ENCODE measurements at places on chromosomes 7 and 10. TPM values are rescaled to one million over a fixed set of nuclear protein-coding genes. Genes with fewer than 3 reads are reported as not detected.

Gene DNA2
- total RNA-seq: 10.2 TPM

Gene SORBS1
- 72.9 TPM for total RNA-seq

Gene SLC18A2
- total RNA-seq: 7.0 TPM

Gene TMEM273
- 11.9 TPM for total RNA-seq

Measured in camera-type eye (tissue), 1 donor.